AG04450 (cell line): ENCODE measurements at places on chromosomes 2 and 18. TPM values are rescaled to one million over a fixed set of nuclear protein-coding genes. Genes with fewer than 3 reads are reported as not detected.

GRCh38 chr2:24360050-24360962 lies at the start of gene ITSN2:
Gene ITSN2 (minus strand): TSS chr2:24360536. CDS start chr2:24328082, 32,454 bp downstream.
- no peak for DNase-seq

DNA sequence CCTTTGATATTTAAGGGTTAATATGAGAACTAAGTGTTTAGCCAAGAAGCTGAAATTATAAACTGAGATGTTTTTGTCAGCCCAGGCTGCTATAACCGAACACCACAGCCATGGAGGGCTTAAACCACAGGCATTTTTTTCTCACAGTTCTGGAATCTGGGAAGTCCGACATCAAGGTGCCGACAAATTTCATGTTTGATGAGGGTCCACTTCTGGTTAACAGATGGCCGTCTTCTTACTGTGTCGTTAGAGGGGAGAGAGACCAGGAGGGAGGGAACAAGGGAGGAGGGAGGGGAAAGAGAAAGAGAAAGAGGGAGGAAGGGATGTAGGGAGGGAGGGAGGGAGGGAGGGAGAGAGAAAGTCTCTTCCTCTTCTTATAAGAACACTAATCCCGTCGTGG lies 6.5 kb upstream of the CNDP2 start:
- peak; percentile 18 for DNase-seq

GRCh38 chr2:177897278-177897677 lies 175.3 kb downstream of the PDE11A start:
- no peak for DNase-seq

DNA sequence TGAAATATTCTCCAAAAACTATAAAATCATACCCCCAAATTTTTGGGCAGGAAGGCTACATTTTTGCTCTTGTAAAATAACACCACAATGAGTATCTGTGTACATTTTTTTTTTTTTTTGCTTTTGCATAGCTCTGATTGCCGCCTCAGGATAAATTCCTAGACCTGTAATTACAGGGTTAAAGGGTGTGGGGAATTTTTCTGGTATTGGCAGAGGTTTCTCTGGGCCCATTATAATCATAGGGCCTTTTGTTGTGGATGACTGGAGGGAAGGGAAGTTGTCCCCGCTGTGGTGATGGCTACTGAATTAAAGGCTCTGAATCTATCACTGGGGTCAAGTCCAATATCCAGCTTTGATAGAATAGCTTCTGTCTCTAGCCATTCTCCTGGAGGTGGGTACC lies 26.6 kb downstream of the CCDC195 start:
- DNase-seq, result no peak

DNA sequence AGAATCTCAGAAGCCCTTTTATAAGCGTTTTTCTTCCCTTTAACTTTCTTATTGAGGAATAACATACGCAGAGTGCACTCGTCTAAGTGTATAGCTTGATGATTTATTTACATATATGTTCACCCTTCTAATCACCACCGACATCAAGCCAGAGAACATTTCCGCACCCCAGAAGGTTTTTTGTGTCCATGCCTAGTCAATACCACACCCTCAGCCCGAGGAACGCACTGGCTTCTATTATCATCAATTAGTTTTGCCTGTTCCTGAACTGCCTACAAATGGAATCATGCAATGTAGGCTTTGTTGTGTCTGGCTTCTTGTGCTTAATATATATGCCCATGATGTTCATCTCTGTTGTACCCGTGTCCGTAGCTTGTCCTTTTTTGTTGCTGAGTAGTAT lies 27.7 kb downstream of the SDC1 start:
- no peak for DNase-seq

GRCh38 chr18:65938592-65939372 lies 188.0 kb downstream of the CDH7 start:
- DNase-seq, result no peak

- no peak for DNase-seq
Observed at GRCh38 chr2:275466-275865, 10.7 kb downstream of the ACP1 start.

GRCh38 chr2:143451642-143452281 lies 322.5 kb downstream of the ARHGAP15 start:
- DNase-seq, result no peak

DNA sequence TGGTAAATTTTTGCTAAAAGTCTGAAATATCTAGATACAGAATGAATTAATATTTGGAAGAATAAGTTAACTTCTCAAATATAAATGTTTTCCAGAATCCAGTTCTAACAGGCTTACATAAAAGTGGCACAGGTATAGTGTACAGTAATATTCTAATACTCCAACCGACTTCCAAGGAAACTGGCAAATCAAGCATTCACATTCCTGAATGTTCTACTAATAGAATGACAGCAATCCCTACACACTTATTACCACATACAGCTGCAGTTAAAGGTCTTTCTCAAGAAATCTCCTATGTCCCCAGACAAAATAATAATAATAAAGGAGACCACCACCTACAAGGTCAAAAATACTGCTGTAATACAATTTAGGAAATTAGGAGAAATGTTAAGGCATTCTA lies 31.9 kb downstream of the TMEM131 start:
- DNase-seq, result no peak

DNA sequence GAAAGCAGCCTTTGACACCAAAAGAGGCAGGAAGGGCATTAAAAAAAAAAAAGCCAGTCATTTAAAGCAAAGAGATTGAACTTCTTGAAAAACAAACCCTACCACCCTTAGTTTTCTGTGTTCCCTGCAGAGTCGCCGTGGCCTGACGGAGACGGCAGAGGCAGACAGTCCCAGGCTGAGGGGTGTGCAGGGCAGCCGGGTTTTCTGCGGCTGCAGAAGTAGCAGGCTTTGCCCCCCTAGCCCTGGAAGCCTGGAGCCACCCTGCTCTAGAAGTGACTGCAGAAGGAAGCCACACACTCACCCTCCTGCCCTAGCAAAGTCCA lies 2.8 kb downstream of the INPP5D start:
- DNase-seq, result no peak

DNA sequence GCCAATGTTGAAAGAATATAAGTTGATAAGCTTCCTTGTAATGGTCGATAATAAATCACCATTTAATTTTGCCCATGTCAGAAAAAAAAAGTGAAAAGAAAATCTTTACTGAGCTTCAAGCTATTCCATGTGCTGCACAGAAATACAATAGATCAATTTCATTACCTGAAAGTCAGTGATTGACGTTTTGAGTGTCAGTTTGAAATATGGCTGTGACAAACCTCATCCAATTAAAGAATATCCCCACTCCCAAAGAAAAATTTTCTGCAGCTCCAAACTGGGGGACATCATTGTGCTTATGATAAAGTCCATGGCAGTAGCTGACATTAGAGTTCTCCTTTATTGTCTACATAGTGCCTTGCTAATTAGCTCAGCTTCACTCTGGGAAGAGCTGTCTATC lies 184.8 kb upstream of the RPRM start:
- no peak for DNase-seq

DNA sequence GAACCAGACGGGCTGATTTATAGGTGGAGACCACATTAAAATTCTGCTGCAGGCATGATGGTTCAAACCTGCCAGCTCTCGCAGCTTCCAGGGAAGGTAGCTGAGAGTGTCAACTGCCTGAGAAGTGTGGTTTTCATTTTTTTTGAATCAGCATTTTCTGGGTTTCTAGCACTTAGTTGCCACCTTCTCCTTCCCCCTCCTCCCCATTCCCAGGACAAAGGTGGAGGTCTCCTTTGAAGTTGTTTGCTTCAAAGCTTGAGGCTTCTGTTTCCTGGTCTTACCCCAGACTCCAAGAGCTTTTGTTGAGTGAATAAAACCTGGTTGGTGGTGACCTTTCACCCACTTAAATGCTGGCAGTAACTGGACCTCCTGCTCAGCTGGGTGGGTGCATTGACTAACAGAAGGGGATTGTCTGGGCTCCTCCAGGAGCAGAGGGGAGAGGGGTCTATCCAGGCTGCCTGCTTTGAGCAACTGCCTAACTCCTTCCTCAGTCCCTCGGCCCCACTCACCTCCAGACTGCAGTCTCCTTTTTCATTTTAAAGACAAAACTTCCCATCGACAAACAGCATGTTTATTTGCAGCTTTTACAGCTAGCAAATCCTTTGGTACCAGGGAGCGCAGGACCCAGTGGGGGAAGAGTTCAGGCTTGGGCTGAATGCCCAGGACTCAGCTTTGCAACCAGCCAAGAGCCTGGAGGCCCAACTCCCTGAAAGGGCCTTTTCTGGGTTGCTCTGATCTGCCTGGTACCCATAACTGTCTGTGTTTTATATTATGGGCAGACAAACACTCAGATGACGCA lies 3.5 kb downstream of the RHOB start:
- DNase-seq, result peak; percentile 45

GRCh38 chr2:224308272-224308911 lies 93.5 kb downstream of the FAM124B start:
- DNase-seq, result no peak

GRCh38 chr2:113370478-113371091 lies 66.9 kb upstream of the ZNG1B start:
- DNase-seq, result peak; percentile 43

DNA sequence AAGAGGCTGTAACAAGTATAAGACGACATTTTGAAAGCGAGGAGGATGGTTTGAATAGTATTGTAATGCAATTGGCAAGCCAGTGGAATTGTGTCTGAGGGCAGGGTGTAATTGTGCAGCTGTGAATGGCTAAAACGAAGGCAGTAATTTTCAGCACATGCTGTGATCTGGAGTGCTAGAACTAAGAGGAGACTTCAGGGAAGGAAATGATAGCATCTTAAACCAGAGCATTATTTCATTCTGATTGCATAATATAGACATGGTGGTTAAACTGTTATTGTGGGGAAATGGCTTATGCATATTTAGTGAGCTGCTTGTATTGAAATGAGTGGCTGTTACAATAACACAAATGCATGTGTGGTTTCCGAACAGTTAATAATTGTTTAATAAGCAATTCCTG lies 36.3 kb downstream of the THSD7B start:
- no peak for DNase-seq

GRCh38 chr2:52423111-52423510 lies 1344.5 kb upstream of the CHAC2 start:
- no peak for DNase-seq

- DNase-seq, result no peak
Observed at GRCh38 chr2:107548216-107548615, 278.5 kb upstream of the RGPD4 start.

- no peak for DNase-seq
Observed at GRCh38 chr2:70837980-70838925, 2.6 kb upstream of the CD207 start.

DNA sequence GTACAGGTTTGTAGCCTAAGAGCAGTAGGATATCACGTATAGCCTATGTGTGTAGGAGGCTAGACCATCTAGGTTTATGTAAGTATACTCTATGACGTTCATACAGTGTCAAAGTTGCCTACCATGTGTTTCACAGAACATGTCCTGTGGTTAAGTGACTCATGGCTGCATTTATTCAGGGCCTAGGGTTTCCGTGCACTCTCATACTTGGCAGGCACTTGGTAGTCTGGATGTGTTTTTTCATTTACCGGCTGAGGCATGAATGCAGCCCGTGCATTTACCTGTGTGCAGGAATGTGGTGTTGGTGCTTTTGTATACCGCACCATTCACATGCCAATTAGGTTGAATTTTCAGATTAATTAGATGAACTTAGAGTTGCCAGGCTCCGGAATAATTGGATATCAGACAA lies 43.4 kb downstream of the MYL12B start:
- DNase-seq, result peak; percentile 93

DNA sequence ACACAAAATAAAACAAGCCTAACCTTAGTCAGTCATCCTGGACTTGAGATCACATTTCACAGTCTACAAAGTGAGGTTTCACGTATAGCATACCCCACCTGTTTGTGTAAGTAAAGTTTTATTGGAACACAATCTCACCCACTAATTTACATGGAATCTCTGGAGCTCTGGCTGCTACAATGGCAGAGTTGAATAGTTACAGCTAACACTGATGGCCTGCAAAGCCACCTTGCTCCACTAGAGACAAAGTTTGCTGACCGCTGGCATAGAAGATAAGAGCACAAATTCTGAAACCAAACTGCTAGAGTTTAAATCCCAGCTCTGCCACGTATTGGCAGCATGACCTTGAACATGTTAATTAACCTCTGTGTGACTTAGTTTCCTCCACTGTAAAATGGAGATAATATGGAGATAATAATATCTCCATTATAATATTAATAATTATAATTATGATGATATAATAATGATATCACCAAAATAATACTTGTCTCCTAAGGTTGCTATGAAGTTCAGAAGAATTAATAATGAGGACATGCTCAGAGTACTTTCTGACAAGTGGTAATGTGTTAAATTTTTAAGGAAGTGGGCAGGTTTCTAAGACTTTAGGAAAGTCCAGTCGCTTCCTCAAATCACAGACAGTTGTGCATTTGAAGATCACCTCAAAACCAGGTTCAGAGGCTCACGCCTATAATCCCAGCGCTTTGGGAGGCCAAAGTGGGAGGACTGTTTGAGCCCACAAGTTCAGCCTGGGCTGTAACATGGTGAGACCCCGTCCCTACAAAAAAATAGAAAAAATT lies 204.6 kb downstream of the SH3RF3 start:
- DNase-seq, result no peak

DNA sequence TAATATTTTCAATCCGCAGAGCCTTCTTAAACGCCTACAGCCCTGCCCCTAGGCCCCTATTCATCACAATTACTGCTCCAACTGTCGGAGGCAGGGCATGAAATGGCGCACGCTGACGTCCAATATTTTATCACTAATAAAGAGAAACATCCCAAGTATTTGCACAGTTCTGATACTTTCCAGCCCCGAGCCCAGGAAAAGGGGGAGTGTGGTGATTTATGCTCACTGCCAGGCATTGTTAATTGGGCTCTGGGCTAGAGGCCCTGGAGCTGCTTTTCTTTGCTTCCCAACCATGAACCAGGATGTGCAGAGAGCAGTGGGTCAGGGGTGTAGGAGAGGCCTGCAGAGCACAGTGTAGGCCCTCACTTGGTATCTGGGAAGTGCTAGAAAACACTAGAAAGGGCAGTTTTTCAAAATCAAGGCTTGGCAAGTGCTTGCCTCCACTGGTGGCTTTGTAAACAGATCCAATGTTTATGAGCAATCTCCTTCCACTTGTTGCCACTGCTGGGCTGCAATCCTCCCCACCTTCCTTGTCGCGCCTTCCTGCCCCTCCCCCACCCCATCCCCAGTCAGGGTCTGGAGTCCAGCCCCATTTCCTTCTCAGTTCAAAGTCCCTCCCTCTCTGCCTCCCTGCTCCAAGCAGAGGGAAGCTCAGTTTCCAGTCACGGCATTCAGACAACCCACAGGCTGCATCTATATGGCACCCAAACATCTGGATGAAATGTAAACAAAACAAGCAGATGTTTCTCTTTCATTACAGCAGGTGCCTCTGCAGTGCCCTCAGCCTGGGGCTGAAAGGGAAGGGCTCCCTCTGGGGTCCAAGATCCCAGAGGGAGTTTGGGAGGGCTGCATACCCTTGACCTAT lies 83.9 kb upstream of the PKDCC start:
- no peak for DNase-seq

Gene DNAJC5G
- polyA plus RNA-seq, result not detected in 2 replicates

Gene SIGLEC15
- polyA plus RNA-seq, result 1.5 and 1.6 TPM in 2 replicates

Gene ACMSD
- polyA plus RNA-seq, result not detected in 2 replicates

Gene LYPD6
- 1.1 and 1.3 TPM in 2 replicates for polyA plus RNA-seq

Gene PPP4R3B
- 29.2 and 38.3 TPM in 2 replicates for polyA plus RNA-seq

Gene HS1BP3
- 14.2 and 16.1 TPM in 2 replicates for polyA plus RNA-seq

Gene SLC38A11
- polyA plus RNA-seq, result 0.16 and 0.52 TPM in 2 replicates

Gene GNAL
- polyA plus RNA-seq, result 0.46 and 0.51 TPM in 2 replicates

Gene CXCR1
- polyA plus RNA-seq, result not detected in 2 replicates
